ENCODE measurements at places on chromosomes 13 and 19.

DNA sequence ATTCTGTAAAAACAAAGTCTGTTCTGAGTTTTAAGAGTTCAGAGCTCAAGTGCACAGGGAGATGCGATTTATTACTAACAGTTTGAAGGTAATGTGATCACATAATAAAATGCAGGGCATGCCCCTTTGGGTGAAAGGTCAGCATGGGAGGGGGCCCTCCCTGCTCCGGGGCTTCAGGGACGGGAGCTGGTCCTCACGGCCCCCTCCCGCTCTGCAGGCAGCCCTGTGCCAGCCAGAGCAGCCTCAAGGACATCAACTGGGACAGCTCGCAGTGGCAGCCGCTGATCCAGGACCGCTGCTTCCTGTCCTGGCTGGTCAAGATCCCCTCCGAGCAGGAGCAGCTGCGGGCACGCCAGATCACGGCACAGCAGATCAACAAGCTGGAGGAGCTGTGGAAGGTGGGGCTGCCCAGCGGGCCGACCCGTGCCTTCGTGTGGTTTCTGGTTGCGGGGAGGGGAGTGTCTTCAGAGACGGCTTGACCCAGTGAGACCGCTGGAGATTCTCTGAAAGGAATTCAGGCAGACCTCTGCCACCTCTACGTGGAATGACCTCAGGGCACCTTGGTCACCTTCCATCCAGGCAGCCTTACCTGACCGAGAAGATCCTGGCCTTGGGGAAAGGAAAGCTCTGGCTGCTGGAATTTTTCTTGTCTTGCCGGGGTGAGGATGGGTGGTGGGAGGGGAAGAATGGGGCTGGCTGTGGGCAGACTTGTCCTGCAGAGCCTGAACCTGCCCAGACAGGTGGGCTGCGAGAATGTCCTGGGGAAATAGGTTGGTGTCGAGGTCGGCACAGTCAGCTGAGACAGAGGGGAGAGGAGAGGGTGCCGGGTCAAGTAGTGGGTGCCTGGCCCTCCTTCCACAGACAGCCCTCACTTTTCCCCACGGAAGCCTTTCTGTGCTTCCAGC is 19.0 kb downstream of the UPF1 start:
- no peak for DNase-seq

- no peak for DNase-seq
Observed at GRCh38 chr13:51777921-51778320, 26.0 kb downstream of the DHRS12 start.

DNA sequence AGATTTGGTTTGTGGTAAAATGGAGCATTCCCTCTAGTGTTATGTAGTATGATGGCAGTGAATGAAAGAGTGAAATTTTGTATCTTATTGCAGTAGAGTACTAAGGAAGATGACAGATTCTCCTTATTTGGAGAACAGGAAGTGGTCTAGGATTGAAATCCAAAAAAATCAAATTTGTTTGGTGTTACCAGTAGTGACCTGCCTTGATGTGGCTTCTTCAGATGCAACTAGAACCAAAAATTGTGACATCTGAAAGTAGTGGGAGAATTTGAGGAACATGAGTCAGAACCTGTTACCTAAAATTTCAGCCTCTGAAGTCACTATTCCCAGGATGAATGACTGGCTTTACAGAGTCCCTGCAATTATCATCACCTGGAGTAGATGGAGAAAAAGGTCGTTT is 165.9 kb downstream of the KLF5 start:
- no peak for DNase-seq

DNA sequence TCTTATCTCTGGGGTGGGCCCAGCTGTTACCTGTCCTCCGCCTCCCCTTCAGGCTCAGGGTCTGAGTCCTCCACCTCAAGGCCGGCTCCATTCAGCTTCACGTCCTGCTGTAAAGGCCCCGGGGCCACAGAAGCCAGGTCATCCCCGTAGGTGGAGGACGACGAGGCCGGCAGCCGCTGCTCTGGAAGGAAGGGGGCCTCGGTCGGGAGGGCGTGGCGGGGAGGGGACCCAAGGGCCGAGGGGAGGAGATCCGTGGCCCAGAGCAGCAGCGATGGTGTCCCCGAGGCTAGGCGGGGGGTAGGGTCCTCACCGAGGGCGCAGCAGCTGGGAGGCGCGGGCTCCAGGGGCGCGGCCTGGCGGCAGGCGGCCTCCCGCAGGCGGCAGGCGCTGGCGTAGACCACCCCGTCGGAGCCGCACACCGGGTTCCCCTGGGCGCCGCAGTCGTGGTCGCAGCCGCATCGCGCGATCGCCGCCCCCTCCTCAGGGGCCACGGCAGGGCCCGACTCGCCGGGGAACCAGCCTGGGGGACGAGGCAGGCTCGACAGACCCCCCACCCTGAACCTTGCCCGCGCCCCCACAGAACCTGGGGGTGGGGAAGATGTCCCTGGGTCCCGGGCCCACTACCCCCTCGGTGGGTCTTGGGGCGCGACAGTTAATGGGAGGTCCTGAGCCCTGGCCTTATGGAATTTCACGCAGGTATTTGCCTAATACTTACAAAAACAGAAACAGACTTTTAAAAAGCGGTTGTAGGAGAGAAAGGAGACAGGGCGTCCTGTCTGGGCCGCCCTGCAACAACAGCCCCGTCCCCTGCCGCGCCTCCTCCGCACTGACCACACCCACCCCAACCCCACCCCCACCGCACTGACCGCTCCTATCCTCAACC is 7.6 kb downstream of the F2RL3 start:
- DNase-seq, result no peak

GRCh38 chr19:34155686-34156085 is 16.6 kb upstream of the LSM14A start:
- no peak for DNase-seq

DNA sequence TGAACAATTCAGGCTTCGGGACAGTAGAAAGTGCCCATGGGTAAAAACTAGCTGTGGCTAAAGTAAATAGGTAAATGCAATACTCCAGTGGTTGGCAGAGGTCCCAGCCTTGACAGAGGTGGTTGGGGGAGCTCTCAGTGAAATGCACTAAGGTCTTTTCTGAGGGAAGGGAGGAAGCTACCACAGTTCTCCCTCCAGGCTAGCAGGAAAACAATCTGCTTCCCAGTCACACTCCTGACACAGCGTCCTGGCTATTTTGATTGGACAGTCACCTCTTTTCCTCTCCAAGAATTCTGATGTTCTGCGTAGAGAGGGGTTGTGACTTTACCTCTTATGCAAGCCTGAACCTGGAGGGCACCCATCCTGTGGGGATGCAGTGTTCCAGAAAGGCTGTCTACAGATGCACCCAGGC is 128.7 kb downstream of the CYSLTR2 start:
- no peak for DNase-seq

DNA sequence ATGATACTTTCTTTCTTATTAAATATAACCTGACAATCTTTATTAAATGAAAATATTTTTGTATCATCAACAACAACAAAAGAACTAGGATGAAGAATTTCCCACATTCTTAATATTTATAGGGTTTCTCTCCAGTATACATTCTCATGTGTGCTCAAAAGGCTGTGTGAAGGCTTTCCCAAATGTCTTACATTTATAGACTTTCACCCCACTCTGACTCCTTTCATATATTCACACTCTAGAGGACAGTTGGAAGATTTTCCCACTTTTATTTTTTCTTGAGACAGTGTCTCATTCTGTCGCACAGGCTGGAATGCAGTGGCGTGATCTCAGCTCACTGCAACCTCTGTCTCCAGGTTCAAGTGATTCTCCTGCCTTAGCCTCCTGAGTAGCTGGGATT is 22.4 kb downstream of the ZNF14 start:
- no peak for DNase-seq

DNA sequence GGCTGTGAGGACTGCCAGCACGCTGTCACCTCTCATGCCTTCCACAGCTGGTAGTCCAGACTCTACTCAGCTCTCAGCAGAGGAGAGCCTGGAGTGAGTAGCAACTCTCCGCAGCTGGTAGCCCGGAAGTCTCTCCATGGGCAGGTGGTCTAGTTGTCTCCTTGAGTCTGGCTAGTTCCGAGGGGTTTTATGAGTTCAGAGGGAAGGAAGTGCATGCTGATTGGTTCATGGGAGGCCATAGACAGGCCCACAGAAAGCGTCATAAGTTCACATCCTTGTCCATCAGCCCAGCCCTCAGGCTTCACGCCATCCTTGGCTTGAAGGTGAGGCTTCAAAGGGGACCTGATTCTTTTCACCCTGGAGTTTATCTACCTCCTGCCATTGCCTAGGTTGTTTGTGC is 2662.4 kb upstream of the PCDH20 start:
- no peak for DNase-seq

- no peak for DNase-seq
Observed at GRCh38 chr13:83819611-83820010, 62.7 kb downstream of the SLITRK1 start.

- DNase-seq, result no peak
Observed at GRCh38 chr13:113080901-113081521, 24.6 kb upstream of the F7 start.

- no peak for DNase-seq
Observed at GRCh38 chr13:71054358-71054757, 812.6 kb downstream of the DACH1 start.

DNA sequence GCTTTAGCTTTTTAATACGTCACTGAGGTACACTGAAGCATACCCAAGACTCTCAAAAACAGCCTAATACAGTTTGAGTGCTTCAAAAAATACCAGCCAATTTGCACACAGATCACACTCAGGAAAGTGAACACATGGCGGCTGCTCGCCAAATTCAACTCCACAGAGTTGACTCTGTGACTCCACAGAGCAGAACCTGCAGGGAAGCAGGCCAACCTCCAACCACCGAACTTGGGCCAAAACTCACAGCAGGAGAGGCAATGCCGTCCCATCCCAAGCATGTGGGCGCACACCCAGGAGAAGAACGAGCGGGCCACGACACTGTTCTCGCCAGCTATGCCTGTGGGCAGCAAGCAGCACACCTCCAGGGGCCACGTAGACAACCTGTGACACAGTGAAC is 21.1 kb downstream of the ELL start:
- DNase-seq, result no peak

- no peak for DNase-seq
Observed at GRCh38 chr13:42110410-42111155, 62.1 kb downstream of the DGKH start.

DNA sequence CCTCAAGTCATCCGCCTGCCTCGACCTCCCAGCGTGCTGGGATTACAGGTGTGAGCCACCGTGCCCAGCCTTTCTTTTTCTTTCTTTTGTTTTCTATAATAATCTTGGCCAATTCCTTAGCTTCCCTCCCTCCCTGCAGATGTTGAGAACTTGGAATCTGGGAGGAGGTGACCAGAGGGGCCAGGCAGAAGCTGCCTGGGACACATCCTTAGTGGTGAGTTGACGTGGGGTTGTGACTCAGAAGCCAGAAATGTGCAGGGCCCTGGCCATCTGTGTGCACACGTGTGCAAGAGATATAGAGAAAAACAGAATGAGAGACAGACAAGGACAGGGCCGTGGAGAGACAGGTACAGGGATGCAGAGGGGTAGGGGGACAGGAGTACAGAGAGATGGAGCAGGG is 154.3 kb downstream of the SIPA1L3 start:
- DNase-seq, result no peak

DNA sequence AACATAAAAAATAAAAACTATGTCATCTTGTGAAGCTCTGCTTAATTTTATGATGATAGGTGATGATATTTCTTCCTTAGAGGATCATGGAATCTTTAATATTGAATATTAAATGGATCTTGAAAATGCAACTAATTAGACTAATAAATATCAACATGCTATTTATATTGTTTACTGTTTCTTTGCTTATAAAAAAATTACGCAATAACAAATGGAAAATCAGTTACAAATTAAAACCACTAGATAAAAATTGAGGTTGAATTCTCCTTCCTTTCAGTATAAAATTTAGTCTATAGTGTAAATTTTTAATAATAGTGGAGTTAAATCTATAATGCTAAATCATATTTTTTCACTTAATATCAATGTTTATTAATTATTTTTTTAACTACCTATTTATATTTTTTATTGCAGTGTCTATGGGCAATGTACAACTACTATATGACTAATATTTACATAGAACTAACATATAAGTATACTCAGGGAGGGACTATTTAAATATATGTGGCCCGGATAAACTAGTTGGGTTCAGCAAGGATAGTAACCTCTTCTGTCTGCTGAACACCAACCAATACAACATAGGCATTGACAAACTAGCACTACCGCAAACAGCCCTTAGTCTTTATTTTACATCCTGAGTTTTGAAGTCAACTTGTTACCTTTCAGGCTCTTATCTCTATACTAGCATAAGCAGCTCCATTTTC is 628.0 kb downstream of the EFNB2 start:
- no peak for DNase-seq

DNA sequence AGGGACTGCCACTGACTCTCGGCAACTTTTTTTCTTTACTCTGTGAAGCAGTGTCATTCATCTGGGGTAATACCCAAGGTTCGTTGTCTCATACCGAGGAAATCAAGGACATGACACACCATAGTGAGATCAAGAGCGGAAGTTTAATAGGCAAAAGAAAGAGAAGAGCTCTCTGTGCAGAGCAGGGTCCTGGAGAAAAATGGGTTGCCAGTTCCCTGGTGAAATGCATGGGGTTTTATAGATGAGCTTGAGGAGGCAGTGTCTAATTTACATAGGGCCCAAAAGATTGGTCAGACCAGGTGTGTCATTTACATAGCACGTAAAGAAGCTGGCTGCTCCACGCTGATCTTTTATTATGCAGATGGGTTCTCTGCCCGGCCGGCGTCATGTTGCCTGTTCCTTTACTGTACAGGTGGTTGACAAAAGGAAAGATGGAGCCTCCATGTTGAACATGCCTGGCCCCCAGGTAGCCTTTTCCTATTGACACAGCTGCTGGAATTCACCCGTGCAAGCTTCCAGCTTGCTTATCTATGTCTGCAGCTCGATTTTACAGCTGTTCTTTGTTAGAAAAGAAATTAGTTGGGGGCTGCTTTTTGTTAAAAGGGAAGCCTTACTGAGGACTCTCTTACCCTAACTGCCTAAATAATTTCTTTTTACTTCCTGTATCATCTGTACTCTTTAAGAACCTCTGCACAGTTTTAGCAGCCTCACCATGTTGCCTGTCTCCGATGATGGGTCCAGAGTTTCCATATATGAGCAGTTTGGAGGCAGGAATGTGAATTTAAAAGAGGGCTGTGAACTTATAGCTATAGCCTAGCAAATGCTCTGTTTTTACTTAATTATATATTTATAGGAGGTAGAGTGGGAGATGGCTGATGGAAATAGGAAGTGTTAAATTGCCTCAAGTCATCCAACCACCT is 98.0 kb upstream of the DIAPH3 start:
- no peak for DNase-seq

- DNase-seq, result no peak
Observed at GRCh38 chr19:32067685-32068084, 277.7 kb upstream of the ZNF507 start.

DNA sequence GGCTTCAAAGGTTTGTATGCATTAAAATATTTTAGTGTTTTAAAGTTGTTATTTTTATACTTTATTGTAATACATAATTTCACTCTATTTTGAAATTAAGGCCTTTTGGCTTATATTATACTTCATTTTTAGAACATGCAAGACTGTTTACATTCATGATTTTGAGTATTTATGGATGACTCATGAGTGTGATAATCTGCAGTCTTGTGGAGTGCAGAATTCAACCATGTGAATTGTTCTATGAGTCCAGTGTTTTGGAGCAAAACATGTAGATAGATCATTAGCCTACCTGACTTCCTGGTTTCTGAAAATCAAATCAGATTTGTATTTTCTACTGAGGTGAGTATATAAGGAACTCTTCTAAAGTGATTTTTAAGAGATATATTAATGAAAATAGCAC is 241.8 kb downstream of the PCCA start:
- DNase-seq, result no peak
